ENCODE measurements at places on chromosomes 16 and 17.

GRCh38 chr16:72501739-72502593 lies 330.0 kb upstream of the PMFBP1 start:
- DNase-seq: peak; percentile 88

- DNase-seq: no peak
Measured at GRCh38 chr16:67431775-67432505, 1.0 kb downstream of the HSD11B2 start.

DNA sequence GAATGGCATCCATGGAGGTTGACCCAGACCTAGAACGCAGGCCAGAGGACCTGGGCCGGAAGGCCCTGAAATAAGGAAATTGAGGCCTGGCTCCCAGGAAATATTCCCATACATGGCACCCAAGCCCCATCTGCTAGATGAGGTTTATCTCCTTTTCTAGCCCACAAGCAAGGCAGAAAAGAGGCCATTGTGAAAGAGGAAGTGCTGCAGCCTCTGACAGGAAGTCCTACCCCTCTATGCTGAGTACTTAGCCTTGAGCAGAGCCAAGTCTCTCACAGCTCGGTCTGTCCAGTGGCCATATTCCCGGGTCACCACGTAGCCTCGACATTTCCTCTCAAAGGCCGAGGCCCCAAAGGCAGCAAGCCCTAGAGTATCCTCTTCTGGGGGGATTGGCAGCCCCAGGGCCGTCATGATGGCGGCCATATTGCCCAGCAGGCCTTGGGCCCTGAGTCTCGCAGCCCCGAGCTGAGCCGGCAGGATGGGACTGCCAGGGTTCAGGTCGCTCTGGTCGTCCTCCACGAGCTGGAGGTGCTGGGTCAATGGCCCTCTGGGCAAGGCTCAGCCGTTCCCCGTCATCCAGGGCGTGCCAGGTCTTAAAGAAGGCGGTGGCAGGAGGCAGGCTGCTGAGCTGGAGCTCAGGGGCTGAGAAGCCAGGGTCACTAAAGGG lies 7.8 kb downstream of the CTF1 start:
- DNase-seq: no peak

- peak; percentile 63 for DNase-seq
Measured at GRCh38 chr17:36149296-36149820, 27.1 kb downstream of the TBC1D3B start.

- DNase-seq: peak; percentile 68
Measured at GRCh38 chr17:81552244-81553017, at the start of gene FAAP100. TSS of gene FAAP100 (minus strand) at chr17:81552353. CDS start at chr17:81552330, 23 bp downstream.

DNA sequence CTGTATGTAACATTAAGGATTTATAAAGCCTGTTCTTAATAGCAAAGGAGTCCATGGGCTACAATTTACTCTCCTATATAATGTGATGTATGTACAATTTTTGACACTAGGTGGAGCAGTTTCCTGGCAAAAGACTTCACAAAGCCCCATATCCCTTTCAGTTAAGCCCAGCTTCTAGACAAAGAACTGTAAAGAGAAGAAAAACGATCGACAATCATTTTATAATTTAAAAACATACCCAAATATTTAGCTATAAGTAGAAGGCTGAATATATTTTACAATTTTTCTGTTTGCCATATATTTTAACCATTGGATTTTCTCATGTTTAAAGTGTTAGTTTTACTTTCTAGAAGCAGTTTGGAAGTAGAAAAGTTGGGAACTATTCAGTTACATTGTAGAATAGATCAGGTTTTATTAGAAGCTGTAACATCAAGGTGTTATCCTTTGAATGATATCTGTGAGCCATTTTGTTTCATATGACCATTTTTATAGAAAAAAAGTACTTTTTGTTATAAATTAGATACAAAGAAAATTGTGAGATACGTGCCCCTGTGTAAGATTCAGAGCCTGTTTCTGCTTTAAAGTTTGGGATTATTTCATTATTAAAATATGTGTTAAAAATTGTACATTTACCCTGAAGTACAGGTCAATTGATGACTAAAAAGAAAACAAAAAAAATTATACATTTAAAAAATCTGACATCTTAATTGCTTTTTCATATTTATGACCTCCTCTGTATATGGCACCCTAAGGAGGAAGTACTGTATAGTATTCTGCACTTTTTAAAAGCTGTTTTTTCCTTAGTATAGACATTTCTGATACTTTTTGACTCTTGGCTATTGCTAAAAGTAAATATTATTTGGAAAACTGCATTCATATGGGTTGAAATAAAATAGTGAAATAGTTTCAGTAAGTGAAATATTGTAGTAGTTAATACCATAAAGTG lies 46.3 kb downstream of the VMP1 start:
- peak; percentile 96 for DNase-seq

GRCh38 chr16:12142157-12142556 lies 165.6 kb downstream of the SNX29 start:
- DNase-seq: no peak

GRCh38 chr16:82181461-82182185 lies 11.6 kb upstream of the MPHOSPH6 start:
- no peak for DNase-seq

- DNase-seq: no peak
Measured at GRCh38 chr17:79984877-79985276, 50.8 kb downstream of the TBC1D16 start.

GRCh38 chr17:41382394-41382793 lies 288 bp upstream of the KRT34 start:
- DNase-seq: peak; percentile 31

GRCh38 chr16:21283521-21284289 lies 5.6 kb upstream of the CRYM start:
- DNase-seq: peak; percentile 40

DNA sequence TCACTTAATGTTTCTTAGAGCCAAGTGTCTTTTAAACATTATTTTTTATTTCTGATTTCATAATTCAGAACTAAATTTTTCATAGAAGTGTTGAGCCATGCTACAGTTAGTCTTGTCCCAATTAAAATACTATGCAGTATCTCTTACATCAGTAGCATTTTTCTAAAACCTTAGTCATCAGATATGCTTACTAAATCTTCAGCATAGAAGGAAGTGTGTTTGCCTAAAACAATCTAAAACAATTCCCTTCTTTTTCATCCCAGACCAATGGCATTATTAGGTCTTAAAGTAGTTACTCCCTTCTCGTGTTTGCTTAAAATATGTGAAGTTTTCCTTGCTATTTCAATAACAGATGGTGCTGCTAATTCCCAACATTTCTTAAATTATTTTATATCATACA lies 13.6 kb upstream of the BCAS3 start:
- peak; percentile 28 for DNase-seq

DNA sequence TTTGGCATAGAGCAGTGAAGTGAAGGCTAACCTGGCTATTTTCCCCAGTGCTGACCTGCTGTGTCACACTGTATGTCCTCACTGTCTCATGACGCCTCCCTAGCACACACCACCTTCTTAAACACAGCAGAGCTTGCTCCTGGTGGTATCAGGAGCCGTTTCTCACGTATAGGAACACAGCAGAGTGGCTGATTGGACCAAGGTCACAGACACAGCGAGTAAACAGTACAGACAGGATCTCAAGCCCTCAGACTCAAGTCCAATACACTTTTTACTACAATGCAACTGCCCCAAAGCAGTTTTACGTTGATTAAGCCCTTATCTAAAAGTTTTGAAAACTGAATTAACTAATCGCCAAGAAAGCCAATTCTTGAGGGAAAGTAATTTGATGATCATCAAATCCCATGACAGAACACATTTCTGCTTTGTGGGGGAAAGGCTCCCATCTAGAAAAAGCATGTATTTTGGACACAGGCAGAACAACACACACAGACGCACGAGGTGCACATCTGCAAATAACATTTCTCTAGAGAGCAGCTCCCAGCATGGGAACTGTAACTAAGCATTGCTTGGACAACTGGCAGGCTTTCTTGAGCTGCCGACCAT lies 15.2 kb downstream of the ARHGAP17 start:
- peak; percentile 65 for DNase-seq

DNA sequence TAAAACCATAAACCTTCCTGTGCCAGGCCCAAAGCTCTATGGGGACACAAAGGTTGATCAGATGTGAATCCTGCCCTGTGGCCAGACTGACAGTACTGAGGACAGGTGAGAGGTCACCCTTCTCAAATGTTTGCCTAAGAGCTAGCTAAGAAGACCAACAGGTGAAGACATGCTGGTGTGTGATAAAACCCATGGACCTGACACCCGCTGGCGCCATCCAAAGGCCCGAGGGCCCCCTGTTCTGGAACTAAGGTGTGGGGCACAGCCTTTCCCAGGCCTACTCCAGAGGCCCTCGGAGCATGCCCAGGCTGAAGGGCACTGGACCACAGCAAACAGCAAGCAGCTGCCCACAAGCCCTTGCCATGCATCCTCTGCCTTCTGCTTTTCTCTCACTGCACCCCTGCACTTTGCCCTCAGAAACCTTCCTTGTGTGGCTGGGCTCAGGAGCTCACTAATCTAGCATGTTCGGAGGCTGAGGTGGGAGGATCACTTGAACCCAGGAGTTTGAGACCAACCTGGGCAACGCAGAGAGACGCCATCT lies 5.2 kb upstream of the CDK3 start:
- DNase-seq: no peak

- DNase-seq: no peak
Measured at GRCh38 chr17:37502009-37502936, 12.6 kb downstream of the DUSP14 start.

- DNase-seq: no peak
Measured at GRCh38 chr16:81558444-81559175, 114.0 kb downstream of the CMIP start.

DNA sequence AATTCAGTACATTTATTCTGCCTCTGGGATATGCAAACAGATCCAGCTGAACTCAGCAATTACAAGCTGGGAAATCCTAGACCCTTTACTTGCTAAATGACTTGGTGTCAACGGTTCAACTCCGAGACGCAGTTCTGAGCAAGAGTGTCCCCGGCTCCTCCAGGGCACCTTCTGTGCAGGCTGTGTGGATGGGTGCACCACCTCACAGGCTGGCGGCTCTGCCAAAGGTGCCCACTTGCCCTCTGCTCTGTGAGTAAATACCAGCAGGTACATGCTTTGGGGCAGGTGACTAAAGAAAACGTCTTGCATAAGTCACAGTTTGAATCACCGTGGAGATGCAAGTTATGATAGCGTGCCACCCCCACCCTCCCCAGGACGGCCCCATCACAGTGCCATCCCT lies 23.3 kb downstream of the MAP1LC3B start:
- no peak for DNase-seq

- no peak for DNase-seq
Measured at GRCh38 chr16:5549802-5550201, 452.2 kb upstream of the EEF2KMT start.

GRCh38 chr16:85616607-85617321 lies 3.6 kb downstream of the GSE1 start:
- DNase-seq: no peak

DNA sequence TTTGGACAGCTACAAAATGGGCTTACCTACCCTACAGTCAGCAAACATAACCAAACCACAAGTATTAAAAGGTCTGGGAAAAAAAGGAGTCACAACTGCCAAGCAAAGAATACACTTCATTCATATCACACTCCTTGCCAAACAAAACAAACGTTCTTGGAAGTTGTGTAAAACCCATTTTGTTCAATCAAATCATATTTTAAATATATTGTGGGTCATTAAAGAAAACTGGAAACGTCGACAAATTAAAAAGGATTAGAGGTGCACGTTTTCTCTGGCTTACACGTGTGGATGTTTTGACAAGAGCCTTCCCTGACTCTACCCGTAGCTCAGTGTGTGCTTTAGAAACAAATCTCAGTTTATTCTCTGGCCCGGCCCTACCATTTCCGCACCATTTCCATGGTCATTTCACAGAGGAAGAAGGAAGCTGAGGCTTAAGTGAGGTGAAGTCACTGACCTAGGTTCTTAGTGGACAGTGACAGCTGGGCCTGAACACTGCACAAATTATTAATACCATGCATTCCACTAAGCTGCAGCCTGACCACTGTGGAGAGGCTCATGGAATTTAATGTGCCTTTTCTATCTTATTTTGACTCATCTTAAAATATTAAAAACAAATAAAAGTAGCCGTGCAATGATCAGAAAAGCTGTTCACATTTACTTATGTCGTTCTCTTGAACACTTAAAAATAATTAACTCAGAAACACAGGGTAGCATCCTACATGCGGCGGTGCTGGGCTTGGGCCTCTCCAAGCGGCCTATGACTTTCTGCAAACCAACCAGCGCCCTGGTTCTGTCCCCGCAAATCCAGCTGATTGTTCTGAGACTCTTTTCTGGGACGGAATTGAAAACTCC lies 968 bp downstream of the CEP112 start:
- peak; percentile 81 for DNase-seq

DNA sequence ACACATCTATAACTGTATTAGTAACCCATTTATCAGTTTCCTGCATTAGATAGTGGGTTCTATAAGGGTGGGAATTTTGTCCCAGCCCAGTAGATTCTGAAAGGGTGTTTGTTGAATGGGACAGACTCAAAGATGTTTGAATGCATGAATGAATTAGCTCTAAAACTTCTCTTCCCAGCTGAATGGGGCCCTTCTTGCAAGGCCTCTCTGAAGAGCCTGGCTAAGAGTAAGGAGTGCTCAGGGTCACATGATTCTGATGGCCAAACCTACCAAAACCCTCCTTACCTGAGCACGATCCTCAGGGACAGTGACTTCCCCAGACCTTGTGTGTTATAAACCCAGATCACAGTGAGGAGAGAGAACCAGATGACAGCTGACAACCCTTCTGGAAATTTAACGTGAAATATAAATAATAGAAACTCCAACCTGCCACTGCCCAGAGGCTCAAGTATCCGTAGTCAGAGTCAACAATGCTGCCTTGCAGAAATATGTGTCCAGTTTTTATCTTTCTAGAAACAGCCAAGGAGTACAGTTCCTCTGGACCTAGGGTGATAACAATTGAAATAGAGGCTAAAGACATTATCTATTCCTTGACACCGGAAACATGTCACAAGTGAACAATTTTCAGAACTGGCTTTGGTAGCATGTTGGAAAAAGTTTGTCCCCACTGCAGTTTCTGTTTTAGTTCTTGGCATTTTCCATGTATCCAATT lies 268.9 kb upstream of the MAF start:
- no peak for DNase-seq

DNA sequence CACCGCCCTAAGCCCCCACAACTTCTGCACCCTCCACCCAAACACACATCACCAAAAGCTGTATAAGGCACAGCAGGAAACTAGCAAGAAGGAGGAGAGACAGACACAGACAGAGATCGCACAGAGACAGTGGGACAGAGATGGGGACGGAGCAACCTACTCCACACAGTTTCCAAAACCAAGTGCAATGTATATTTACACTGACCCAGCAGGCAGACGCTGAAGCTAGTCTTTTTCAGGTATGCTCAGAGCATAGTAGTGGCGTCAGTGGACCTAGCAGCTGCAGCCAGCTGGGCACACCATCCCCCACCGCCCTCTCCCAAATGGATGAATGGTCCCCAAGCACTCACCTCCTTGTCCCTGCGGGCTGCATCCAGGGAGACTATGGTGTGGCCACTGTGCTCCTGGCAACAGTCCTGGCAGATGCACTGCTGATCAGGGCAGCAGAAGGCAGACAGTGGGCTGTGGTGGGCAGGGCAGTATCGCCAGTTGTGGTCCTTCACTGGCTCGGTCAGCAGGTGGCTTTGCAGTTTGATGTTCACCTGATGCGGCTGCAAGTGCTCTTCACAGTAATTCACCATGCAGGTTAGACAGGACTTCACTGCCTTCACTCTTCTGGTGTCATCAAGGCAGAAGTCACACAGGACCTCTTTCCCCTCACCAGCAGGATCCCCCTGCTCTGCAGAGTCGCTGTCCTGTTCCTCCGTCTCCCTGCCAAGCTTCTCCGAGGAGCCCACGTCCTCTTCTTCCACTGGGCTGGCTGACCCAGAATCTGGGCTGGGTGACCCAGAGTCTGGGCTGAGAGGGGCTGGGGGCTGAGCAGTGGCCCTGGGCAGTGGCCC lies 31.5 kb upstream of the FBXW10B start:
- no peak for DNase-seq

- no peak for DNase-seq
Measured at GRCh38 chr17:33227911-33228310, 65.2 kb downstream of the ASIC2 start.

All from fibroblast of the aortic adventitia (primary cell).